ENCODE measurements at places on chromosomes 7 and 10.

GRCh38 chr10:131145756-131146155 lies 165.8 kb downstream of the TCERG1L start:
- no peak for DNase-seq

GRCh38 chr10:33248638-33249037 lies 85.8 kb downstream of the NRP1 start:
- DNase-seq = no peak

DNA sequence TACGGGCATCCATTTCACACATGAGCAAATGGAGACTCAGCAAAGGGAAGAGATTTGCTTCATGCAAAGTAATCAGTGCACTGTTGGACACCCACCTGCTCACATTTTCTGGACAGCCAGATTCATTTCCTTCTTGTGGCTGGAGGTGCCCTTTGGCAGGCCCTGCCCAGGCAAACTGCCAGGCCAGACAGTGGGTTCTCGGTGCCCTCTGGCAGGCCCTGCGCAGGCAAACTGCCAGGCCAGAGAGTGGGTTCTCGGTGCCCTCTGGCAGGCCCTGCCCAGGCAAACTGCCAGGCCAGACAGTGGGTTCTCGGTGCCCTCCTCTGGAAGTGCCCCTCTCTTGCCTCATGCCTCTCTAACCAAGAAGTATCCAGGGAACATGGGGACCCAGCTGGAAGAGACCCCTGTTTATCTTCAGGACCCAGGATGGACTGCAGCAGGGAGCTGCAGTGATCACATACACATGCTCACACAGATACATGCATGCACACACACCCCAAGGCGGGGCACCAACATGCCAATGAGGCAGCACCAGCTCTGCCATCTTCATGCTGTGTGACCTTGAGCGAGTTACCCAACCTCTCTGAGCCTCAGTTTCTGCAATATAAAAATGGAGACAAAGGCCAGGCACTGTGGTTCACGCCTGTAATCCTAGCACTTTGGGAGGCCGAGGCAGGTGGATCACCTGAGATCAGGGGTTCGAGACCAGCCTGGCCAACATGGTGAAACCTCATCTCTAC lies 67.1 kb downstream of the OAT start:
- no peak for DNase-seq

GRCh38 chr7:7720750-7721621 lies 2.6 kb upstream of the RPA3 start:
- DNase-seq = no peak
